ENCODE measurements at places on chromosomes 7 and 10.

- DNase-seq: peak; percentile 39
These were observed 39.0 kb upstream of the AOAH start for GRCh38 chr7:36763132-36763816.

DNA sequence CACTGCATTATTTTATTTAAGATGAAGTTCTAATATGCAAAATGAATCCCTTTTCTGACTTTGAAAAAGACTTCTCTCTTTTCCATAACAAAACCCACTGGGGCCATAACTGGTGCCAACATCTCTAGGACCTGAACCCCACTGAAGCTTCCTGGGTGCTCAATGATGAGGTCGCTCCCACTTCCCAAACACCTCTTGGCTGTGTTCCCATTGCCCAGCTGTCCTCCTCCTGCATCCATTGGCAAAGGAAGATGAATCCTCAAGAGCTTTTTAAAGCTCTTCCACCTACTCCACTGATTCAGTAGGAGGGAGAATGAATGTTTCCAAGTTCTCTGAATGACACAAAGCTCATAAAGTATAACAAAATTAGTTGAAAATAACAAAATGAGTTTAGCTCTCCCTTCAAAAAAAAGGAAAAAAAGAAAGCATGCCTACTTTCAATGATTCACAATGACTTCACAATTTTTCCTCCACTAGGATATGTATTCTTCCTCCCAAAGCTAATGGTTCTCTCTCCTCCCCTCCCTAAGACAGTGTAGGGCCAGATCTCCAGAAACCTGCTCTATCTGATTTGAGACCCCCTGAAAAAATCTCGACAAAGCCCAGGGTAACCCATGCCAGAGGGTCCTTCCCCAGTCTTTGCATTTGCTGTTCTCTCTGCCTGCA, 64.8 kb downstream of the SORBS1 start:
- no peak for DNase-seq

DNA sequence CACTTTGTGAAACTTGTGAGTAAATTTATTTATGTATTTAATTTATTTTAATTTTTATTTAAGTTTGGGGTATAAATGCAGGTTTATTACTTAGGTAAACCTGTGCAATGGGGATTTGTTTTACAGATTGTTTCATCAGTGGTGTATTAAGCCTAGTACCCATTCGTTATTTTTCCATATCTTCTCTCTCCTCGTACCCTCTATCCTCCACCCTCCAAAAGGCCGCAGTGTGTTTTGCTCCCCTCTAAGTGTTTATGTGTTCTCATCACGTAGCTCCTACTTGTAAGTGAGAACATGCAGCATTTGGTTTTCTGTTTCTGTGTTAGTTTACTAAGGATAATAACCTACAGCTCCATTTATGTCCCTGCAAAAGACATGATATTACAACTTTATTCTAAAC, 145.4 kb upstream of the SMIM30 start:
- DNase-seq: no peak

- DNase-seq: no peak
These were observed 20.4 kb downstream of the KLLN start for GRCh38 chr10:87842776-87843497.

DNA sequence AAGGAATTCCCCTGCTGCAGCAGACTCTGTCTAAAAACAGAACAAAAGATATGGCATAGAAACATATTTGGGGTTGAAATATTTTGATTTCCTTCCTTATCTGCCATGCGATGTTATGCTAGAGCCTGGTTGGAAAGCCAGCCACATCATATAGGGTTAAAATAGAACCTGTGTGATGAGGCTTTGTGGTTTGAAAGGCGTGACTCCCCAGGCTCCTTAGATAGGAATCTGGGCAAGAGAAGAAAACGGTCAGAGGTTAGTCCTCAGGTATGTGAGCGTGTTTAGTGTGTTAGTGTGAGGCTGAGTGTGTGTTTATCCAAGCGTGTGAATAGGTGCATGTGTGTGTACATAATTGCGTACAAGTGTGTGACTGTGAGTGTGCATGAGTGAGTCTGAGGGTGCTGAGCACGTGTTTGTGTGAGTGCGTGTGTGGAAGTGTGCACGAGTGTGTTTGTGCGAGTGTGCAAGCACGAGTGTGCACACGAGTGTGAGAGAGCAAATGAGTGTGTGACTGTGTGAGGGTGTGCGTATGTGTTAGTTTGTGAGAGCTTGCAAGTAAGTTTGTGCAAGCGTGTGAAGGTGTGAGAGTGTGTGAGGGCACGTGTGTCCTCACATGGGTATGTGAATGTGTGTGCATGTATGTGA, 79.9 kb downstream of the COL26A1 start:
- no peak for DNase-seq

- DNase-seq: no peak
These were observed 46.7 kb downstream of the SHOC2 start for GRCh38 chr10:110966146-110966545.

DNA sequence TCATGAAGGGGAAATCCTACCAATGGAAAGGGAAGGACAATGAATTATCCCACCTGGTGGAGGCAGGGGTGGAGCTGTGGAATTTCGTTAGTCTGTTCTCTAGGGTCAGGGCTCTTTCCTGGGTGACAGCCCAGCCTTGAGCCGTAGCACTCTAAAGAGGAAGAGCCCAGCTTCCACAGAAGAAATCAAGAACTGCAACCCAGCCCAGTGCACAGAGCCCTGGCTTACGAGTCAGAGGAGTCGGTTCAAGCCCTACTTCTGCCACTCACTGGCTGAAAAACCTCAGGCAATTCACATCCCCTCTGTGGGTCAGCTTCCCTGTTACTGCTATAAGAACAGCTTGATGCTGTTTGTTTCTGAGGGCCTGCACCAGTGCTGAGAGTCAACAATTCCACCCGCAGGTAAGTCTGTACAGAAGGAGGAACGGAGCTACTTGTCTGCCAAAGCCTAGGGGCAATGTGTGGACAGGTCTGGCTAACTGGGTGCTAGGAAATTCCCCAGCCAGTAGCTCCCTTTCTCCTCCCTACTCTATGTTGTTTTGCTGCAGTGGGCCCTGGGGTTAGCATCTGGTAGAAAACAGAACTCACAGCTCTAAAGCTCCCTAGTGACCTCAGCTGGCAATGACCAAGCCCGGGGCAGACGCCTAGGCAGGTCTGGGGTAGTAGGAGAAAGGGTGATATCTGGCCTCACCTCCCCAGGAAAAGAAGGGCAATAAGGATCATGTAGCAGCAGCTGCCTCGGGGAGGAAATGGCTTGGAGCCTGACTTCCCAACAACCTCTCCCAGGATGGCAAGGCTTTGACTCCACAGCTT, 3.3 kb downstream of the AVPI1 start:
- DNase-seq: no peak

GRCh38 chr10:31702005-31702404, 226.6 kb downstream of the ARHGAP12 start:
- DNase-seq: no peak

GRCh38 chr10:1686491-1686749, 50.9 kb downstream of the ADARB2 start:
- no peak for DNase-seq

GRCh38 chr10:4646547-4646946, 179.5 kb upstream of the AKR1E2 start:
- DNase-seq: no peak

- DNase-seq: no peak
These were observed 161.5 kb upstream of the TBX20 start for GRCh38 chr7:35415411-35415822.

GRCh38 chr10:45513551-45513950, 139.5 kb downstream of the ALOX5 start:
- no peak for DNase-seq

DNA sequence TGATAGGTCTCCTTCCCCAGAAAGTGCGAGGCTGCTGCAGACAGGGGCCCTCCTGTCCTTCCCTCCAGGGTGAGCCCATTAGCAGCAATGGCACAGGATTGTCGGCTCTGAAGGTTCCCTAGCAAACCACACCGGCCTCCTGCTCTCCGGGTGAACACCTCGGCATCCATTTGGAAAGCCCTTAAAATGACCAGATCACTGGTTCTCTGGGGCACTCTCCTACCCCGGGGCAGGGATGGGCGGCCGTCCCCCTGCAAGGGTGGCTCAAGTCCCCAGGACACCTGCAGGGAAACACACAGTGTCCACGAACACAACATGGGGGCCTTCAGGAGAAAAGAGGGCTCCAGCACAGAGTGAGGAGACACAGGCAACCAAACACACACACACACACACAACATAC, 459.1 kb downstream of the PTPRN2 start:
- no peak for DNase-seq

DNA sequence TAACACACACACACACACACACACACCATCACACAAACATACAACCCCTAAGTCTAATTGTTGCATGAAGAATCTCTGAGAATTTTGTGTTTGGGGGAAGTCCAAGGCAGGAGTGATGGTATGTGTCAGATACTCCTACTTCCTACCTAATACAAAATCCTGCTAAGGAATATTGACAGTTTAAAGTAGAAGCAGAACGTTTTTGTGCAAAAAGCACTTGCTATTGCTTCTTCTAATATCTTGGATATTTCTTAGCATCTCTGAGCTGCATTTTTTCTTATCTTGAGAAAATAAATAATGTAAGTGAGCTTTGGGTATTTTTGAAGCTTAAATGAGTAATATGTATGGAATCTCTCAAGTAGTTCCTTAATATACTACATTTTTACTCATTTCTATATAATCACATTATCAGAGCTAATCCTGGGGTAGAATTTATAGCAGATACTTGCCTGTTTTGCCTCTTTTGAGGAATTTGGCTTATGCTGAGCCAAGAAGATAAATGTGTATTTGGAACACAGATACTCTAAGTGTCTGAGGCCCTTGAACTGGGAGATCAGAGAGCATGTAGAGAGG, 212.3 kb downstream of the DKK1 start:
- DNase-seq: no peak

GRCh38 chr10:29671228-29671780, 36.5 kb upstream of the SVIL start:
- no peak for DNase-seq

DNA sequence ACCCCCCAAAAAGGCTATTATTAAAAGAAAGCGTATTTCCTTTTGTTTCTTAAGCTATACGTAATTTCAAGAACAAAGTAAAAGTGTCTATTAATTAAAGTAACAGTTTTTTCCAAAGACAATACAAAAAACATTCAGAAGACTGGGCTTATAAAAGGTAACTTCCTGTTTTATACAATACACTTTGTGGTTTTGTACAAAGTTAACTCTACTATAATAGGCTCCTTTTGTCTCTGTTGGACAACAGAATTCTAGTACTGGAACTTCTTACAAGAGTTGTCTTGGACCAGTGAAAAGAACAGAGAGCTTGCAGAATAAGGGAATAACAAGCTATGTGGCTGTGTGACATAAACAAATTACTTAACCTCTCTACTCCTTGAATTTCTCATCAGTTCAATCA, 21.5 kb downstream of the SFMBT2 start:
- DNase-seq: peak; percentile 34

DNA sequence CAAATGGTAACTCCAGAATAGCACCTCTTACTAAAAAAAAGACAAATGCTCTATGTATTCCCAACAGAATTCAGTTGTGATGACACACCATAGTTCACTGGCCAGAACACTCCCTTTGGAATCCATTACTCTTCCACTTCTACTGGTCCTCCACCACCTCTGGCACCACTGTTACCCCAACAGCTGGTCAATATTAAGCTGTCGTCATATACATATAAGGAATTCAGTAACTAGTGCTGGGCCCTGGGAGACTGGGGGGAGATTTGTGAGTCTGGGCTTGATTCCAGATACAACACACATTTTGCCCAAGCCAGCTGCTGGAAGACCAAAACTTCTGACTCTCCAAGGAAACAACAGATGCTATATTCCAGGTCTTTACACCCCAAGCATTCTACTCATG, 26.0 kb upstream of the ITGA8 start:
- DNase-seq: no peak

DNA sequence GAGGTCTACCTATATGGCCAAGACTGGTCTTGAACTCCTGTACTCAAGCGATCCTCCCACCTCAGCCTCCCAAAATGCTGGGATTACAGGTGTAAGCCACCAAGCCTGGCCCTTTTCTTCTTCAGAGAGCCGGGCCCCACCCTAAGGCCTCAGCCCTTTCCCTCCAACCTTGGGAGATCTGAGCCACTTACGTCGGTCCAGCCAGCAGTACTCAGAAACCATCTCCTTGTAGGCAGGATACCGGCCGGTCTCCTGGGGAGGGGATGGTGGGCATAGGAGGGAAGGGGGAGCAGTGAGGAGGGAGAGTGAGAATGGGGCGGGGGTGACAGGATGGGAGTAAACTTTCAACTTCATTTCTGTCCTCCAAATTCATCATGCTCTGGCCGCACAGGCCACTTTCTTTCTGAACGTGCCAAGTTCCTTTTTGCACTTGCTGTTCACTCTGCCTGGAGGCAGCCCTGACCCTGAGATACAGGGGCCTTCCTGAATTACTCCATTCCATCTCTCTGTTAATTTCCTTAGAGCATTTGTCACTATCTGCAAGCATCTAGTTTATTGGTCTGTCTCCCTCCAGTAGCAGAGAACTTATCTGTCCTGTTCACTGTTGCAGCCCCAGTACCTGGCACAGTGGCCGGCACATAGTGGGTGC, 10.4 kb downstream of the PDZD7 start:
- no peak for DNase-seq

DNA sequence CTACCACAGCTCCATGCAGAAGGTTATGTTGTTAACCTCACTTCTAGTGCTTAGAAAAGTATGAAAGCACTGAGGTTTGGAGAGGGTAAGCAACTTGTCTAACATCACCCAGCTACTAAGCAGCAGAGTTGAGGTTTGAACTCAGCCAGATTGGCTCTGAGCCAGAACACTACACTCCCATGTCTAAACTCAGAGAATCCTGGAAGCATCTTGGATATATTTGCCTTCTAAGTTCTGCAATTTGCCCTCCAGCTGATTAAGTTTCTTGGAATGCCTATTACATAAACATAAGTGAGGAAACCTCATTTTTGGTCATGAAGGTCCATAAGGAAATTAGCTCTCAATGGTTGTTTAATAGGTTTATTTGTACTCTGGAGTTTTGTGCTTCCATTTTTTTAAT, 78.1 kb upstream of the PHYHIPL start:
- no peak for DNase-seq

DNA sequence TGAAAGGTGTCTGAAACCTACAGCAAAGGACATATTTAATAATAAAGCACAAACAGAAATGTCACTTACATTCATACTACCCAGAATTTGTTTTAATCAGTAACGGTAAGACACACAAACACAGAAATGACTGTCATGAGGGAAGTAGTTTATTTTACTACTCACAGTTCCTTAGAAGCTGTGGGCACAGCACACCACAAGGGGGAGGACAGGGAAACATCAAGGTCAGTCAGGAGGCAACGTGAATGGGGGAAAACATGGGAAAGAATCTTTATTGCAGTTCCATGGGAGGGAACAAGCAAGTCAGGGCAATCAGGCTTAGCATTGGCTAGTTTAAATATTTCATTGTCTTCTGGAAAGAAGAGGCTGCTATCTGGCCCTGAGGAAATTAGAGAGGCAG, 123.8 kb upstream of the PDSS1 start:
- no peak for DNase-seq
